ENCODE measurements at places on chromosomes 6 and 20.

DNA sequence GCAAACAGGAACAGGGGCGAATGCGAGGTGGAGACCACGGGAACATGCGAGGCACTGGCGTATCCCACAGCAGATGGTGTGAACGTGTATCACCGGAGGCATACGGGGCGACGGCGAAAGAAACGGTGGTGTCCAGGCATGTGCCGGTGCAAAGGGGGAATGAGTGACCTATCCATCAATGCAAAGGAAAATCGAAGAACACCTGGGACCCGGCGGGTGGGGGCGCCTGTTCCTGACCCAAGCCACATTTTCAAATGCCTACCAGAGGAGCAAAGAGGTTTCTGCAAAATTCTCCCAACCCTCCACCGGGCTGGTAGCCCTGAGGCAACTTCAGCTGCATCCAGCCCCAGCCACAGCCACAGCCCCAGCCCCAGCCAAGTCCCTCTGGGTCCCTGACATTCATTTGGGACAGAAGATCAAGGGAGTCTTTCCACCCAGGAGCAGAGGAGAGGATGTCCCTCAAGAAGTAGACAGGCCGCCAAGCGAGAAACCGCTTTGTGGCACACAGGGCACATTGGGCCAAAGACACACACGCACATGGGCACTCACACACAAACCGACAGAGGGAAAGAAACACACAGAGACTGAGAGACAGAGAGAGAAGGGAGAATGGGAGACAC, 164.0 kb upstream of the ZNF337 start:
- DNase-seq, result no peak

DNA sequence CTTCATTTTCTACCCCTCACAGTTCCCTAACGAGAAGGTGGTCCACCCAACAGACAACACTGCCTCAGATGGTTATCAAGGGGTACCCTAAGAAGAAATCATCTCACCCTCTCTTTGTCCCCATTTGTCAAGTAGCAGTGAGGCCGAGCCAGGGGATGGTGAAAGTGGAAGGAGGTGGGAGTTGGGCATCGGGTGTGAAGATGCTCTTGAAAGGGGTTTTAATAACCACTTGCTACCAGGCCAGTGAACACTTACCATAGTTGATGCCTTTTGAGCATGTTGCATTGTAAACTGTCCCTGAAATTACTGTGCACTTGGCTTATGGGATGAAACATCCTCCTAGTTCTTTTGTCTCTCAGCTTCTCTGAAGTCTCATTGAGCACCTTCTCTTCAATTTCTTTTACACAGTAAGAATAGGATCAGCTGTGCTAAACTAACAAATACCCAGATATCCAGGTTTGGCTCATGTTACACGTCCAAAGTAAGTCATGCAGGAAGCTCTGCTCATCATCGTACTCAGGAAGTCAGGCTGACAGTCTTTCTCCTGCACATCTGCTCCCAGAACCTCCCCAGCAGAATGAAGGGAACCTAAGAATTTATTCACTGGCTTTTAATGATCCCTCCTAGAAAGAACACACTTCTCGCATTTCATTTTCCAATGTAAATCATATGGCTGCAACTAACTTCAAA, 13.3 kb downstream of the HLA-DPB1 start:
- no peak for DNase-seq

DNA sequence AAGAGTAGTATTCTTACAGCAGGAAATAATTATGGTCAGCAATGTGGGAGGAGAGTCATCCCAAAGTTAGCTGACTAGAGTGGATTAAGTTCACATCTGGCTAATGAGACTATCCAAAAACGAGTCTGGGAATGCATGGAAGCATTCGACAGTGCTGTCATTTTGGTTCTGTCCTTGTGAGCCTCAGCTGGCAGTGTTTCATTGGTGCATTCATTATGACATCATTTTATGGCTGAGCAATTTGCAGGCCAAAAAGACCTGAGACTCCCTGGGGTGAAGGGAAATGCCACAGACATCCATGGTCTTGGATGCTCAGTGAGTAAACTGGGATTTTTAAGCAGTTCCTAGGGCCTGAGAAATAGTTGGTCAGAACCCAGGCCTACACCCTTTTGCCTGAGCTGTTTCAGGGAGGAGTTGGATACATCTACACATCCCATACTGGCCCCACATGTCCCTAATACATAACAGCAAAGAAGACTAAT, 196.4 kb upstream of the CCN2 start:
- peak; percentile 90 for DNase-seq

GRCh38 chr20:48146877-48147276, 361.6 kb upstream of the SULF2 start:
- DNase-seq, result no peak

DNA sequence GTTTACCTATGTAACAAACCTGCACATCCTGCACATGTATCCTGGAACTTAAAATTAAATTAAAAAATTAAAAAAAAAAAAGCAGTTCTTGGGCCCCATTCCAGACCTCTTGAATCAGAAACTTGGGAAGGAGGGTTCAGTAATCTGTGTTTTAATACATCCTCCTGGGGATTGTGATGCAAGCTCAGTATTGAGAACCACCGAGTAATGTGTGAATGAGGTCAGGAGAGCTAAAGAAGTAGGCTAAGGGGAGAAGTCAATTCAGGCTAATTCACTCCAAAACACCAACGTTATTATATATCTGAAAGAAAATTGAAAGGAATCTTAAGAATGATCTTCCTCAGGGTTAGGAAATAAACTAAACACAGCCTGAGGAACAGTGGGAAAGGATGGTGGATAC, 120.4 kb downstream of the RNF144B start:
- peak; percentile 23 for DNase-seq

DNA sequence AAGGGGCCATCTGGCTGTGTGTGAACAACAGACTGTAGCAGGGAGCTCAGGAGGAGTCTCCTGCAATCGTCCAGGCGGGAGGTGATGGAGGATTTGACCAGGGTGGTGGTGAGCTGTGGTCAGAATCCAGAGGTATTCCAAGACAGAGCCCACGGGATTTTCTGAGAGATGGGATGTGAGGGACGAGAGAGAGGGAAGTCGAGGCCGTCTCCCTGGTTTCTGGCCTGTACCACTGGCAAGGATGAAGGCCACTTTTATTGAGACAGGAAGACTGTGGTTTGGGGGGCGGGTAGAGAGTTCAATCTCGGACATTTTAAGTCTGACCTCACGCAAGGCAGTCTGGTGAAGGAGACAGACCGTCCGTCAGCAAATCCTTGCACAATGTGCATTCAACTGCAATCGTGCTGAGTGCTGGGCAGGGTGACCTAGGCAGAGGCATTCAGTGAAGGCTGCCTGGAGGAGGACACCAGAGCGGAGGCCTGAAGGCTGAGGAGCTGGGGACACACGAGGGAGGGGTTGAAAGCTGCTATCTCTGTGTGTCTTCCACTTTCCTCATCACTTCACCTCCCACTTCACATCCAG, 53.9 kb downstream of the PREX1 start:
- DNase-seq, result peak; percentile 21

DNA sequence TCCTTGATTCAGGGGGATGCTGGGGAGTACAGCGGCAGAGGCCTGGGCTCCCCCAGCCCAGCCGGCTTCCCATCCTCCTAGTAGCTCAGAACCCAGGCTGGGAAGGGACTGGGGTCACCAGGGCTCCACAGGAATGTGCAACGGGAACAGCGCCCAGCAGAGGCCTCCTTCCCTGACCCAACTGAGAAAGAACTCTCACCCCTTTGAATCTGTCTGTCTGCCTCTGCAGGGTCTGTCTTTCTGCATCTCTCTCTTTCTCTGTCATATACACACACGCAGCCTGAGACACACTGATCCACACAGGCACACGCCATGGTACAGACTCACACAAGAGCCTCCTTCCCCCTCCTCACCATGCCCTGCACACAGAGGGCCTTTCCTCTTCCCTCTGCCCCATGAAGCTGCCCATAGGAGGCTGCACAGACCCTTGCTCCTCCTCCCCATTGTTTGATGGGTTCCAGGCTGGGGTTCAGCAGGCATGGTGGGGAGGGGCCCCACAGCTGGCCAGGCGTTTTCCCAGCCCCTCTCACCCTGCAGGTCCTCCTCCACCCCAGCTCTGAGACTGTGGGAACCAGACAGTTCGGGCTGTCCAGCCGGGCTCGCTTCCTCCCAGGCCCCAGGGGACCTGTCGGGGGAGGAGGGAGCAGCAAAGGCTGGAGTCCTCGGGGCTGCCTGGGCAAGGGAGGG, 2.8 kb downstream of the FOXS1 start:
- DNase-seq, result peak; percentile 78

- peak; percentile 93 for DNase-seq
These were observed 154.4 kb upstream of the STMND1 start for GRCh38 chr6:16947375-16948015.

GRCh38 chr6:149852180-149852579, 12.0 kb downstream of the LRP11 start:
- peak; percentile 63 for DNase-seq

- no peak for DNase-seq
These were observed 111.4 kb upstream of the HDGFL1 start for GRCh38 chr6:22457996-22458395.

DNA sequence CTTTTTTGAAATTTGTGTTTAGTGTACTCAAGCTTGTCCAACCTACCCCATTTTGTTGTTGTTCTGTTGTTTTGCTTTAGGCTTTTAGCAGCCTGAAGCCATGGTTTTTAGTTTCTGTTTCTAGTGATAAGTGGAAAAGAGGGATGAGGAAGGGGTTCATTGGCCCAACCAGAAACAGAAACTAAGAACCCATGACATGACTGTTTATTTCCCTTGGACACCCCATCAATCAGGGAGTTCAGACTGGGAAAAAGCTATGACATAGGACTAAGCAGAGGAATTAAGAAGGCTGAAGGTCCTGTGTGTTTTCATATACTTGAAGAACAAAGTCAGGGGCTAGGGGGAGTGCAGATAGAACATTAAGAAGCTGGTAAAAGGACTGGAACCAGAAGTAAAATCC, 194.5 kb upstream of the THEMIS start:
- DNase-seq, result no peak

- DNase-seq, result no peak
These were observed 13.6 kb downstream of the BRPF3 start for GRCh38 chr6:36210182-36210581.

DNA sequence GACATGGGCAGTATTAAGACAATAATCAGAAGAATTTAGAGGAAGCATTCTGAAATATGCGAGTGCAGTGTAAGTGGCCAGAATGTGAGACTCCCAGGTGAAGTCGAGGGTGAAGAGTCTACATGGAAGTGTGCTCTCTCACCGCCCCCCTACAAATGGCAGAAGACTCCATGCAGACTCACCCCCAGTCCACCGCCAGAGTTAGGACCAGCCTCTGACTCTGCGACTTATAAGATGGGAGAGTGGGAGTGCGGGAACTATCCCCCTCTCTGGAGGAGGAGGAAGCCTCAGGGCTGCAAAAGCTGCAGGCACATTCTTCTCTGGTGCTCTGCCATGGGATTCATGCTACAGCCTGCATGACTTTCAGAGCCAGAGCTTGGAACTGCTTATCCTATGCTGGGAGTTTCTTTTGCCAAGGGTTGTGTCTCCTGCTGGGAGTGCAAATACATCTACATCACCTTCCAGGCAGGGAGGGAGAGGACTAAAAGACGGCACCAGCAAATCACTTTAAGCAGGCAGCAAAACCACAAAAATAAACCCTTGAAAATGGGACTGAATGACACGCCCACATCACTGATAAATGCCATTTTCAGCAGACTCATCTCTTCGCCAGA, 206.7 kb upstream of the SULF2 start:
- no peak for DNase-seq

DNA sequence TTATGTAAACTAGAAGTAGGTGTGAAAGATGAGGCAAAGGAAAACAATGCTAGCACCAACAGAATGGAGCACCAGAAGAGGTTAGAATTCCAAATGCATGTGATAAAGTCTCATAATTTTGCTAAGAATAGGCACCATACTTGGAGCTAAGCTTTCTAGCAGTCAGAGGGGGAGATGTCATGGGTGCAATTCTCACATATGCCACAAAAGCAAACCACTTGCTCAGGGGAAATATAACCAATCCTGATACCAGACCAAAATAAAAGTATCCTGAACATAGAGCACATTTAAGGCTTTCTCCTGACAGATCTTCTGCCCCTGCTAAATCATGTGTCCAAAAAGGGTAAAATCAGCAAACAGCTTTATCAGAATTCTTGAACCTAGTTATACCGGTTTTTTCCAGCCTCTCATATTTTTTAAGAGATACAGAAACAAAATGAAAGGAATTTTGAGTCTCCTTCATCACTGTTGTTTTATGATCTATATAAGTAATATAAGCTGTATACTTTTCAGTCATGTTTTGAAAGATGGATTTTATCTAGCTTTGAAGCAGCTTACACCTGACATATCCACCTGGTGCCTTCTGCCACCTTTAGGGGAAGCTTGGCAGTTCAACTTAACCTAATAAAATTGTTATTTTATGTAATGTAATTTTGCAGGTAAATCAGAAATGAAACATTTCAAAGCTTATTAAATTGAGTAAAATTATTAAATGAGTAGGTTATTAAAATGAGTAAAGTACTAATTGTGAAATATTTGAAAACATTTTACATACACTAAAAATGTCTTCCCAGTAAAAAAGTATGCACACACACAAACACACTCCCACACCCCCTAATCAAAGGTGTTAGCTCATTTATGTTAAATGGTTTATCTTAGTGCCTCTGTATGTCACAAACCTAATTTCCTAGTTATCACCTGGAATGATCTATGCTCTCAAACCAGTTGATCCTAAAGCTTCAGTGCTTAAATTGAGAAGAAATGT, 2.8 kb downstream of the SPO11 start:
- DNase-seq, result no peak

DNA sequence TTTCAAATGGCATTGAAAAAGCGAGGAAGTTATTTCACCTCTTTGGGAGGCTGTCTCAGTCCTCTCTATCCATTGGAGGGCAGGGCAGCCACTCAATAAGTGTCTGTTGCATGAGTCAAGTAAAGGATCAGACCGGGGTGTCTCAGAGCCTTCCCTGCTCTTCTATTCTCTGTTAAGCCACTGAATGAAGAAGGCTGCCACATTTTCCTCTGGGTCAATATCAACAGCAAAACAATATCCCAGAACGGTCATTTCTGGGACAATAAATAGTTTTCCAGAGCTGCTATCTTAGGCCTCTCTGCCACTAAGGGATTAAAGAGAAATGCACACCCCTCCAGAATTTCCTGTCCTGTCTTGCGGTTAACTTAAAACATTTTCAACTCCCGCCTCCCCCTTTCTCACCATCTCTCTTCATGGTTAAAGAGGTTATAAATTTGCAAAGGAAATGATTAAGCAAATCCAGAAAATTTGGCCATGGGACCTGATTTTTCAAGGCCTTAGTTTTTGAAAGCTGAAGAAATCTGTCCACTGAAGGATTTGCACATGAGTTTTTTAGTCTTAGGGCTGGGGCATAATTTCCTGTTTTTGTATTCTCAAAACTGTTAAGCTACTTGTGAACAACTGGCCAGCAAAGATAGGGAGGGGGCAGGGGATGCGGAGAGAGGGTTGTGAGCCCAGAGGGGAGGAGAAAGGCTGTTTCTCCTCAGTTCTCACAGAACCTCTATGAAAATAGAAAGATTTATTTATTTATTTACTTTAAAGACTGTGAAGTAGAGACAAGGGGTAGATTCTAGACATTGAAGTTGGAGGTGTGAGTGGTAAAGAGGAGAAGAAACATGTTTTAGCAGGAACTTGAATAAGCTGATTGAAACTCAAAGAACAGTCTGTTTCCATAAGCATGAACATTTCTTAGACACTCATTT, 135.7 kb downstream of the BCAS1 start:
- DNase-seq, result peak; percentile 91

Data from EL (cell line).